T follicular helper cell (primary cell): ENCODE measurements at places on chromosomes 3 and 15.

- DNase-seq = no peak
These were observed 15.8 kb downstream of the ST3GAL6 start for GRCh38 chr3:98778852-98779413.

DNA sequence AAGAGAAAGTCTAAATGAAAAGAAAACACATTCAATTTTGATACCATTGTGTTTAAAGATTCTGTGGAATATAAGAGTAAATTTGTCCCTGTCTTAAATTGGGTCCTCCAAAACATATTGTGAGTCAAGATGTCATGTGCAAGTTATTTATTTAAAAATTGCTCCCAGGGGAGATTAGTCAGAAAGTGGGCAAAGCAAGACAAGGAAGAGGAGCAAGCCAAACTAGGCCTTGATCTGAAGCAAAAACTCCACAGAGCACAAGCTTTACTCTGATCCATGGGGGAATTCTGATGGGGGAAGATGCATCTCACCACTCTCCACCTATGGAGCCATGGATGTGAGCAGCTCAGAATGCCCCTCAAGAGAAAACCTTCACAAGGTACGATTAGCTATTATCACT, 342.8 kb upstream of the IL12A start:
- no peak for DNase-seq

DNA sequence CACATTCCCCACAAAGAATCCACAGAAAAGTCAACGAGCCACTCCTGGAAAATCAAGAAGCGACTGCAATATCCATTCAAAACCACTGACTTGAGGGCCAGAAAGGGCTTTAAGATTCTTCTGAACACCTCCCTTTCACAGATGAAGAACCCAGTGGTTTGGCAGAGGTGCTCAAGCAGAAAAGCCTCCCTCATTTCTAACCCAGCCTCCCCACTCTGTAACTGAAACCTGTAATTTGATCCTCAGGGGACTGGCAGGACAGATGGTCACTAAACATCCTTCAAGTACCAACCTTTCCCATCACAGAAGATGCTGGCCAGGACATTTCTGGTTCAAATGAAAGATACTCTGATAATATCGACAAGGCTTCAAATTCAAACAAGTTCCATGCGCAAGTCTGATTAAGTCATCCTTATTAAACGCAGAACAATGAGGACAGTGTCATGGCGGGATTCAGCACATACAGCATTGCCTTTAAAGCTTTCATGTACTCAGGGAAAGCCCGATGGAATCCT, 5.5 kb downstream of the SEMA5B start:
- no peak for DNase-seq

- no peak for DNase-seq
These were observed 251.3 kb downstream of the CTNNB1 start for GRCh38 chr3:41450416-41451231.

DNA sequence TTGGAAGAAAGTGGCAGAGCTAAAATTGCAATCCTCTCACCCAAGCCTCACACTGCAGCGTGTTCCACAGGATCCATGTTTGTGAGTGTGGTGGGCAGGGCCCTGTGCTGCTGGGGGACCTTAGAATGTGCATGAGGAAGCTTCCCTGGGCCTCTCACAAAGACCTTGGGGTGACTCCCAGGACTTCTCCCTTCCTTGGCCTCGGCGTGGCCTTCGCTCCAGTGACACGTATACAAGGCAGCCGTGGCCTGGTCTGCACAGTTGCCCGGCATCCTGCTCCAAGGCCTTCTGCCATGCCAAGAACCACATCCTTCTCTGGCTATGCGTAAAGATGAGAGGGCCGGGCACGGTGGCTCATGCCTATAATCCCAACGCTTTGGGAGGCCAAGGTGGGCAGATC, 196.4 kb downstream of the UACA start:
- no peak for DNase-seq

DNA sequence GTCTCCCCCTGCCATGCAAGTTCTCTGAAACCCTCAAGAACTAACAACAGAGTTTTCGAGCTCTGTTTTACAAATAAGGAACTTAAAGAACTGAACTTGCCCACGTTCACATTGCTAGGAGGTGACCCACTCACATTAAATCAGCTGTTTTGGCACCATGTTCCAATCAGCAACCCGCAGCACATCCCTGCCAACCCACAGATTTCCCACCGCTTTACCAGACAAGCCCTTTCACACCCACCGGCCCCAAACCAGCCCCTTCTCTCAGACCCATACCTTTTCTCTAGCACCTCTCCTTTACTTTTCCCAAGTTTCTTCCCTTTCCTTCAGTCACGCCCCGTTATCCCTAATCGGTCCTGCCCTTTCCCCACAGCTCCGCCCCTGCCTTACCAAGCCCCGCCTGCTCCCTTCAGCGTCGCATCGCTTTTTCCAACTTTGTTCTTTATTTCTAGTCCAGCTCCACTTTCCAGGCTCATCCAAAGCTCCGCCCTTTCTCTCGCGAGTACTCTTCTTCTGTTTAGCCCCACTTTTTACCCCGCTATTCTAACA, 804 bp upstream of the BRPF1 start:
- DNase-seq = no peak

GRCh38 chr3:123571264-123571972, 13.4 kb downstream of the HACD2 start:
- no peak for DNase-seq

- no peak for DNase-seq
These were observed 21.2 kb upstream of the WNT5A start for GRCh38 chr3:55508335-55508734.

GRCh38 chr3:26308454-26308853, 314.1 kb upstream of the LRRC3B start:
- no peak for DNase-seq

- no peak for DNase-seq
These were observed 441 bp downstream of the CEP70 start for GRCh38 chr3:138593488-138594149.
